ENCODE measurements at places on chromosomes 13 and 19.

- DNase-seq, result peak; percentile 64
Observed at GRCh38 chr19:45781214-45782161, 802 bp downstream of the DMPK start.

GRCh38 chr13:50450279-50450678, 393.2 kb downstream of the DLEU7 start:
- no peak for DNase-seq

GRCh38 chr19:38210458-38210987, 13.5 kb downstream of the DPF1 start:
- DNase-seq, result no peak

DNA sequence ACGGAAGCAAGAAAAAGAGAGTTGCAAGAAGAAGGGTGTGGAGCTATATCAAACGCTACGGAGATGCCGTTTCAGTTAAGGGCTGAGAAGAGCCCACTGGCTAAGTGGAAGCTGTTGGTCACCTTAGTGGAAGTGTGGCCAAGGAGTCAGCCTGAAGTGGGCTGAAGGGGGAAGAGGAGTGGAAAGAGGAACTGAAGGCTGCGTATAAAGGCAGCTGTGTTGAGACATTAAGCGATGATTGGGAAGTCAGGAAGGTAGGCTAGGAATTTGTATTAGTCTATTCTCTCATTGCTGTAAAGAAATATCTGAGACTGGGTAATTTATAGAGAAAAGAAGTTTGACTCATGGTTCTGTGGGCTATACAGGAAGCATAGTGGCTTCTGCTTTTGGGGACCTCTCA, 14.1 kb upstream of the FRY start:
- DNase-seq, result no peak

DNA sequence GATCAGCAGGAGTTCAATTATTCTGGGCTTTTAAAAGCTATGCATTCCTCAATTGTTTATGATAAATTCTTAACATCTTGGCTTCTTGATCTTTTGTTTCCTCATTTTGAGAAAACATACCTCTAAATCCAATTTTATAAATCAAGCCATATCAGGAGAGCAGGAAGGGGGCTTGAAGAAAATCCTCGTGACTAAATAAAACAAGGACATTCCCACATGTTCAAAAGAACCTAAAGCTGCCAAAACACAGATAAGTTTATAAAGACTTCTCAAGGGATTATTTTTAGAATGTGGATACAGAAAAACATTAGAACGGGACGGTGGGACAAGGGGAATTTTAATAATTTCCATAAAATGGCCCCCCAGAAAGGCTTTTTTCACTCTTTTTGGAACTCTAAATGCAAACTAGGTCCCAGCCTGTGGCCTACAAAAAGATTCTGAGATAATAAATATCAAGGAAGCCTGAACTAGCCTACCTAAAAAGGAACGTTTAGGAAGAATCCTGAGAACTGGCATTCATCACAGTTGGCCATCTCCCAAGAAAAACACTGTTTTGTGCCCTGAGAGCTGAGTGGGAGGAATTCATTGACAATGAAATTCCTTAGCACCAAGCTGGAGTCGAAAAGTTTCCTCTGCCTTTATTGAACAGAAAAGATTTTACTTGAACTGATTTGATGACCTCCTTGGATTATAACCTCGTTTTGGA, 30.1 kb downstream of the ZAR1L start:
- peak; percentile 77 for DNase-seq

GRCh38 chr19:18469069-18469846, 31.3 kb upstream of the ISYNA1 start:
- no peak for DNase-seq

DNA sequence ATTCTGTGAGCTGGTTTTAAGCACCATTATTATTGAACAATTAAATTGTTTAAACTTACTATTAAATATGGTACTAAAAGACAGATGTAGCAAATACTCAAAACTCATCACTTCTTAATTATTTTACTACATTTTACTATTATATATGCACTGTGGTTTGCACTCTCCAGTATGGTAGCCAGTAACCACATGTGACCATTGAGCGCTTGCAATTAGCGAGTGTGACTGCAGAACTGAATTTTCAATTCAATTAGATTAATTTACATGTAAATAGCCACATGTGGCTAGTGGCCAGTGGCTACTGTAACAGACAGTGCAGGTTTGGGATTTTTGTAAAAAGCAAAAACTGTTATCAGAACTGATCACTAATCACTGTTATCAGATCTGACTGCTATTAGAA, 208.2 kb upstream of the SOX21 start:
- DNase-seq, result no peak

DNA sequence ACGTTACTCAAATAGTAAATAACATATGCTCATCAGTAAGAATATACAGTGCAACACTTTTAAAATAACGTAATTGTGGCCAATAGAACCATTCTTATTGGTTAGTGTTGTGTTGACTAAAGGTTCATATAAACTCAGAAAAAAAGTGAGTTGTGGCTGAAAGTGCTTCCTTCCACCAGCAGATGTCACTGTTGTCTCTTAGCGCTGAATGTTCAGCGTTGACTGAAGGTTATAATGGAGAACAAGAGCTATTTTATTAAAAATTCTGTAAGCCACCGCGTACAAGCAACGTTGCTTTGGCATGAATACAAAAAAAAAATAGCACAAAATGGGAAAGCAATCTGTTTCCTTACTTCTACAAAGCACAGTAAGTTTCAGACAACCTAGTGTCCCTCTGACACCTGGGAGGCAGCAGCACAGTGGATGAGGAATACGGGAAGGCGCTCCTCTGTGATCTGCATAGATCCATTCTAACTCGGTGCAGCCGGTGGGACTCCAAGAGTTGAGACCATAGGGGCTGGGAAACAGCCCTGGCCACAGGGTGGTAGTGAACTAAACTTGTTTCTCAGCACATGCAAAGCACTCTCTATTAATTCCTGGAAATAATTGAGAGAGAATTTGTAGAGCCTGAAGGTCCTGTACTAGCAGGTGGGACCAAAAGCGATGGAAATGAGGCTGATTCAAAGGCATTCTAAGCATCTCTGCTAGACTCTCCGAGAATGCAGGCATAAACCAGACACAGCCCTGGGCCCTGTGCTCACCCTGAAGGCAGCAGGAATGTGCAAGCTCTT, 23.9 kb upstream of the OXGR1 start:
- no peak for DNase-seq

GRCh38 chr13:93360021-93360420, 133.4 kb downstream of the GPC6 start:
- DNase-seq, result no peak

DNA sequence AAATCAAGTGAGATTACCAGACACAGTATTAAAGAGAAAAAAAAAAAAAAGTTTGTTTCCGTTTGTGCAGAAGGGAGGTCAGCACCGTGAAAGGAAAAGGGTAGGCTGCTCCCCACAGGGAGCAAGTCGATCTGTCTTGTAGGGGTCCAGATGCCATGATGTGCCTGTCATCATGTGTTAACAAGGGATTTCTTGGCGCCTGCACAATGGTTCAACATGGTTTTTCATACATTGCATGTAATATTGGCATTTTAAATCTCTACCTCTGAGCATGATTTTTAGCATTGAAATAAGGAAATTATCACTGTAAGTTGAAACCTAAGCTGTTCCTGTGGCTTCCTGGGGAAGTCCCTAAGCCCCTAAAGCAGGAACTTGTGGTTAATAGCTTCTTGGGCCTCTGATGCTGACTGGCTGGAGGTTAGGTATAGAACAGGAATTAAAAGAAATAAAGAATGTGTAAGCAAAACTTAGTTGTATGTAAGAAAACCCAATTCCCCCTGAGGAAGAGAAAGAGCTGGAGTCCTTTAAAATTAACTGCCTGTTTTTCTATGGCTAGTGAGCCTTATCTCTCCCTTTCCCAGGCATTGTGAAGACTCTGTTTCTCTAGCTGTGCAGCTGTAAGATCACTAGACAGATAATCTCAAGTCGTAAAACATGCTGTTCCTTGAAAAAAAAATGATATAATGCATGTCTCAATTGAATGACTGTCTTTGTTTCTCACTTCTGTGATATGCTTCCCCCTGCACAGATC, 7.4 kb upstream of the FCGBP start:
- DNase-seq, result no peak

GRCh38 chr13:108270442-108270841, 924 bp downstream of the TNFSF13B start:
- DNase-seq, result no peak

- DNase-seq, result peak; percentile 48
Observed at GRCh38 chr13:44249431-44249836, 124.2 kb upstream of the SERP2 start.

GRCh38 chr19:55593096-55593772, 6.1 kb downstream of the FIZ1 start:
- DNase-seq, result no peak

GRCh38 chr13:46575818-46576221, 22.9 kb downstream of the LRCH1 start:
- DNase-seq, result no peak

GRCh38 chr19:52237771-52238400, 31.5 kb upstream of the ZNF766 start:
- DNase-seq, result peak; percentile 46
